T-helper 17 cell (primary cell): ENCODE measurements at places on chromosomes 3 and 15.

DNA sequence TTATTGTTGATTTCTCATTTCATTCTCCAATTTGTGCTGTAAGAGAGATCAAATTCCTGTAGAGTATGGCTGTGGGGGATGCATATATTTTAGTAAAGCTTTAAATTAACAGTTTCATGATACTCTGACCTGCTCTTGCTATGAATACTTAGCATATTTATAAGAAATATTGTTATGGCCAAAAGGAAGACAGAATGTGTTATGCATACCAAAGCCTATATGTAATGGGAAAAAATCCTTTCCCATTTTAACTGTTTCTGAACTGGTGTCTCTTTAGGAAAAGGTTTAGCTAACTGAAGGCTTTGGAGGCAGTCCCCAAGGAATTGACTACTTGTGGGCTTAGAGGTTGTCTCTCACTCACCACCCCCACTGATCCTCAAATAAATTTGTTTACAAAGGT is 59.2 kb downstream of the CADPS start:
- no peak for DNase-seq

GRCh38 chr3:13086531-13086981 is 13.3 kb upstream of the IQSEC1 start:
- no peak for DNase-seq

DNA sequence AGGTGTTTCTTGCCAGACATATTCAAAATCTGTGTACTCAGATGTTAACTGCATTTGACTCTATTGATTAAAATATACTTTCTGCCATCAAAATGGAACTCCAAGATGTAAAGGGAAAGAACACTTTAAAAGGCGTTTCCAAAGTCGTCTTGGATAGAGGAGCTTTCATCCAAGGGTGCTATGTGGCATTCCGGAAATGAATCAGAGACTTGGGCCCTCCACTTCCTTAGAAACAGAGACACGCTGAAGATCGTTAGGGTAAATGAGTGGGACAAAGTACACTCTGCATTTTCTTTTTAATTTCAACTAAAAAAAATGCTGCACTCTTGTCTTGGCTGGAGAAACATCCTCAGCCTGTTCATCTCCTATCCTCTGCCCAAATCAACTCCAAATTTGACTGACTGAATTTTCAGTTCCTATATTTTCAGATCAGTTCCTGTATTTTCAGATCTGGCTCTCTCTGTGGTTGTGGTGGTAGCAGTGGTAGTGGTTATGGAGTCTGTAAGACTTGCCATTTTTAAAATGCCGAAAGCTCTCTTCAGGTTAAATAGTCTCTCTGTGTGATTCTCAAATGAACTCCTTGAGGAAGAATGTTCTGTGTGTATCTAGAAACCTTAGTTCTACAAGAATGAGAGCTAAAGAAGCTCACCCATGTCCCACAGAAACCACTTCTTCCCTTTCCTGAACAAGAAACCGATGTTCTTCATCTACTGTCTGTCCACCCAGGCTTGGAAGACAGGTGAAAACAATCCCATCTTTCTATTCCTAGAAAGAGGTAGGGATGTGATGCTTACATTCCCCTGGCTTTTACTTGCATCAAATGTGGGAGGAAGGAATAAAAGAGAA is 156.8 kb upstream of the ICE2 start:
- no peak for DNase-seq

GRCh38 chr3:23004971-23005370 is 198.2 kb upstream of the UBE2E2 start:
- no peak for DNase-seq

DNA sequence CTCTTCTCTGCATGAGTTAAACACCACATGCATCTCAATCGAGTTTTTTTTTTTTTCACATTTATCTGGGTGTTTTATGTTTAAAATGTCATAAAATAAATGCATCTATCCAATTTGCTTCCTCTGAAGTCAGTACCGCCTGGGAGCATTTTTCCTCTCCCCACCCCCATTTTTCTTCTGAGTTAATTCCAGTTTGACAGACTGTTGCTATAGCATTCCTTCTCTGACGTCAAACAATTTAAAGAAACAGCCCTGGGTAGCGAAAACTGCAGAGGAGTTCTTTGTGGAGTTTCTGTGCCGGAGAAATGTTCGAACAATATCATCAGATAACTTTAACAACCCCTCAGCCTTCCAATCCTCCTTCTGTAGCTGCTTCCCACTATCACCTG is 900 bp upstream of the GNB4 start:
- no peak for DNase-seq

- DNase-seq = no peak
Observed at GRCh38 chr15:95025924-95026728, 794.8 kb downstream of the MCTP2 start.

GRCh38 chr3:138945709-138946662 is 951 bp downstream of the FOXL2 start:
- no peak for DNase-seq

- no peak for DNase-seq
Observed at GRCh38 chr15:82540984-82541431, 751 bp upstream of the RPS17 start.

DNA sequence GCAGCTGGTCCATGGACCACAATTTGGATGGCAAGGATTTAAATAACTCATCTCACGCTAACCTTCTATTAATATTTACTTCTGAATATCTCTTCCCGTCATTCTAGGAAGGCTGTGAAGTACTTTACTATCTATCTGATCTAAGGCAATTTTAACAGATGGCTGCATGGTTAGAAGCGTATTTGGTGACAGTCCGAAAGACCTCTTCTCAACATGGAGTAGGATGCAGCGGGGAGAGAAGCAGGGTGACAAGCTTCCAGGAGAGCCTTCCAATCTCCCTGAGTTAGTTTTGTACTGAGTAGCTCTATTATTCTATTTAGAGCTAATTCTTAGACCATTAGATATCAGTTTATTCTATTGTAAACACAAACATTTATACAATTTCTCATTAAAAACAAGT is 309.4 kb downstream of the PLCL2 start:
- no peak for DNase-seq

DNA sequence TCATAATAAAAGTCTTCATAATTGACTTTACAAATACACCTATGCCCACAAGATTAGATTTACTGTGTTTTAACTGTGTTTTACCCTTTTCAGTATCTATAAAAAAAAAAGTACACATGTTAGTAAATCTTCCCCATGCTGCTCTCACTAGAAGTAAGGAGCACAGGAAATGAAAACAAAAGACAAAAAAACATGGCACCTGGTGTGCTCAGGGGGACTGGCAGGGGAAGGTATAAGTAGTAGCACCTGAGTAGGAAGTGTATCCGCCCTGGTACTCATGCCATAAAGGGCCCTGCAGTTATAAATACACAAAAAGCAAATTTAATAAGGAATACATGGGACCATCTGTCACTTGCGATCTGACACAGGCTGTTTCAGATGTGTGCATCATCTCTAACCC is 8.9 kb upstream of the ALDH1A2 start:
- no peak for DNase-seq

DNA sequence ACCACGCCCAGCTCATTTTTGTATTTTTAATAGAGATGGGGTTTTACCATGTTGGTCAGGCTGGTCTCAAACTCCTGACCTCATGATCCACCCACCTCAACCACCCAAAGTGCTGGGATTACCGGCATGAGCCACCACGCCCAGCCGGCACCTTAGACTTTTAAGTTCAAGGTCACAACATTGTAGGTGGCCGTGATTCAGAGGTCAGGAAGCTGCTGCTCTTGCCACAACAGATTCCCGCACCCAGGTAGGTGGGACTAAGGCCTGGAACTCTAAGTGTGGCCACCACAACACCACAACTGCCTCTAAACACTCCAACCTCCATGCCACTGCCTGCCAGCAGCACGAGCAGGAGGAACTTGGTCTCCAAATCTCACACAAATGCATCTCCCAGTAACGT is 196.8 kb downstream of the STT3B start:
- no peak for DNase-seq

DNA sequence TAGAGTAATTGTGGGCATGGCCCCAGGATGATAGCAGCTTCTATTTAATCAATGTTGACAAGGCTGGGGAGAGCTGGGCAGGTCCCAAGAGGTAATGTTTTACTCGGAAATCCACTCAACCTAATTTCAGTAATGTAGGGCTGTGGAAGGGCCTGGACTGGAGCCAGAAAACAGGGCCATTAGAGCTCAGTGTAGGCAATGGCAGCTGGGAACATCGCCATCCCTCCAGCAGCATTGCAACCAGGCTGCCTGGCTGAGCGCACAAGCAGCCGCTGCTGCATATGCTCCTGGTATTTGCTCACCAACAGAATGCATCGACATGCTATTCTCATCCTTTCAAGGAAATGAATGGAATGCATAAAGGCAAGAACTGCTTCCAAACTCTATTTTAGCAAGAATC is 90.0 kb downstream of the GAP43 start:
- DNase-seq = no peak

- DNase-seq = no peak
Observed at GRCh38 chr3:16508243-16508578, 5.3 kb downstream of the RFTN1 start.

GRCh38 chr3:72269475-72269874 is 484.5 kb upstream of the PROK2 start:
- DNase-seq = no peak

GRCh38 chr3:96803870-96804269 is 10.5 kb upstream of the EPHA6 start:
- DNase-seq = no peak
